Fibroblast of lung (primary cell): ENCODE measurements at places on chromosomes 11 and 22. TPM values are rescaled to one million over a fixed set of nuclear protein-coding genes. Genes with fewer than 3 reads are reported as not detected.

ZNF215 gene
- 3.6 and 4.1 TPM in 2 replicates for total RNA-seq

ESAM gene
- under 0.01 and 0.26 TPM in 2 replicates for total RNA-seq

IGLL1 gene
- total RNA-seq, result not detected in 2 replicates

FAM181B gene
- 0.17 TPM in 1 of 2 replicates, not detected in the other for total RNA-seq

ANKRD13D gene
- 31.8 and 45.4 TPM in 2 replicates for total RNA-seq

TSSK2 gene
- total RNA-seq, result not detected in 2 replicates

OR51B2 gene
- not detected in 2 replicates for total RNA-seq

TIMM10B gene
- total RNA-seq, result 38.5 and 47.4 TPM in 2 replicates

CYTH4 gene
- under 0.01 and 0.26 TPM in 2 replicates for total RNA-seq

TSPAN18 gene
- total RNA-seq, result 0.26 TPM in 1 of 2 replicates, not detected in the other

SORL1 gene
- 3.6 and 10.9 TPM in 2 replicates for total RNA-seq

DNAJB7 gene
- total RNA-seq, result not detected in 2 replicates

C11orf86 gene
- not detected in 2 replicates for total RNA-seq

MCHR1 gene
- 0.51 and 0.99 TPM in 2 replicates for total RNA-seq

FAM180B gene
- total RNA-seq, result not detected in 2 replicates

MS4A12 gene
- not detected in 2 replicates for total RNA-seq

OR2AG2 gene
- under 0.01 TPM in 2 replicates for total RNA-seq

KCNJ11 gene
- not detected in 2 replicates for total RNA-seq

TRIM66 gene
- total RNA-seq, result 5.6 and 13.7 TPM in 2 replicates

BARX2 gene
- total RNA-seq, result not detected in 2 replicates

FJX1 gene
- 8.7 and 10.4 TPM in 2 replicates for total RNA-seq

MMP12 gene
- 0.83 TPM in 1 of 2 replicates, not detected in the other for total RNA-seq

MOB2 gene
- 29.3 and 30.1 TPM in 2 replicates for total RNA-seq

BAIAP2L2 gene
- 0.26 and 0.83 TPM in 2 replicates for total RNA-seq

C11orf52 gene
- total RNA-seq, result 0.51 and 0.99 TPM in 2 replicates

RTN4RL2 gene
- 0.17 and 0.26 TPM in 2 replicates for total RNA-seq

NXPE1 gene
- total RNA-seq, result not detected in 2 replicates

CLTCL1 gene
- 11.3 and 13.4 TPM in 2 replicates for total RNA-seq

PRRG4 gene
- under 0.01 and 0.33 TPM in 2 replicates for total RNA-seq

DAGLA gene
- 1.3 and 2.0 TPM in 2 replicates for total RNA-seq

KDELR3 gene
- total RNA-seq, result 42.1 and 78.8 TPM in 2 replicates

GPHA2 gene
- total RNA-seq, result not detected in 2 replicates

ADAMTS15 gene
- total RNA-seq, result 23.4 and 24.9 TPM in 2 replicates

PAX6 gene
- not detected in 2 replicates for total RNA-seq

NAALADL1 gene
- 26.2 and 35.5 TPM in 2 replicates for total RNA-seq

TMEM121B gene
- total RNA-seq, result under 0.01 TPM in 1 of 2 replicates, not detected in the other

SPCS2 gene
- 9.2 and 11.7 TPM in 2 replicates for total RNA-seq

MAJIN gene
- not detected in 2 replicates for total RNA-seq

TBRG1 gene
- 30.0 and 36.2 TPM in 2 replicates for total RNA-seq

OR5A1 gene
- not detected in 2 replicates for total RNA-seq

LUZP2 gene
- 0.26 and 0.50 TPM in 2 replicates for total RNA-seq

CRYBA4 gene
- total RNA-seq, result not detected in 2 replicates

DTX4 gene
- total RNA-seq, result 3.1 and 4.8 TPM in 2 replicates

HBG1 gene
- total RNA-seq, result not detected in 2 replicates

BEST1 gene
- 7.7 and 15.2 TPM in 2 replicates for total RNA-seq

RFPL1 gene
- not detected in 2 replicates for total RNA-seq

TMEM123 gene
- 124 and 127 TPM in 2 replicates for total RNA-seq

EIF4G2 gene
- total RNA-seq, result 599 and 964 TPM in 2 replicates

ZC3H12C gene
- total RNA-seq, result 8.5 and 10.1 TPM in 2 replicates

TAF10 gene
- 61.9 and 77.8 TPM in 2 replicates for total RNA-seq

BATF2 gene
- 2.1 TPM in 2 replicates for total RNA-seq
